Lung (tissue), 17 donors: ENCODE measurements at places on chromosomes 16 and 17.

- no peak for DNase-seq
These were observed 419.4 kb downstream of the CDH11 start for GRCh38 chr16:64702415-64702814.

- peak; percentile 20 for DNase-seq
These were observed 56.0 kb downstream of the ABAT start for GRCh38 chr16:8730335-8730915.

DNA sequence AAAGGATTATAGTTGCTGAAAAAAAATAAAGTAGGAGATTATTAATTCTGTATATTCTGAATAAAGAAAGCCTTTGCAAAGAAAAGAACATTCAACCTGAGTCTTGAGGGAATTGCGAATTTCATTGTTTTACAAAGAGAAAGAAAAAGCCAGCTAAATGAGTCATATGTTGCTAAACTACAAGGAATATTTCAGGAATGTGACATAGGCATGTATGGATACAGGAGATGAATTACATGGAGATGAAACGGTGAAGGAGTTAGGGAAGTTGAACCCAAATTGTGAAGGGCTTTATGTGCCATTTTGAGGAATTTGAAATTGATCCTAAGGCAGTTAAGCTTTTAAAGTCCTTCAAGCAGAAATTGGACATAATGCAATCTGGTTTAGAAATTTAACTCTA lies 177.3 kb upstream of the RBL2 start:
- DNase-seq = no peak

- DNase-seq = no peak
These were observed 19.7 kb downstream of the IL34 start for GRCh38 chr16:70665806-70666735.

DNA sequence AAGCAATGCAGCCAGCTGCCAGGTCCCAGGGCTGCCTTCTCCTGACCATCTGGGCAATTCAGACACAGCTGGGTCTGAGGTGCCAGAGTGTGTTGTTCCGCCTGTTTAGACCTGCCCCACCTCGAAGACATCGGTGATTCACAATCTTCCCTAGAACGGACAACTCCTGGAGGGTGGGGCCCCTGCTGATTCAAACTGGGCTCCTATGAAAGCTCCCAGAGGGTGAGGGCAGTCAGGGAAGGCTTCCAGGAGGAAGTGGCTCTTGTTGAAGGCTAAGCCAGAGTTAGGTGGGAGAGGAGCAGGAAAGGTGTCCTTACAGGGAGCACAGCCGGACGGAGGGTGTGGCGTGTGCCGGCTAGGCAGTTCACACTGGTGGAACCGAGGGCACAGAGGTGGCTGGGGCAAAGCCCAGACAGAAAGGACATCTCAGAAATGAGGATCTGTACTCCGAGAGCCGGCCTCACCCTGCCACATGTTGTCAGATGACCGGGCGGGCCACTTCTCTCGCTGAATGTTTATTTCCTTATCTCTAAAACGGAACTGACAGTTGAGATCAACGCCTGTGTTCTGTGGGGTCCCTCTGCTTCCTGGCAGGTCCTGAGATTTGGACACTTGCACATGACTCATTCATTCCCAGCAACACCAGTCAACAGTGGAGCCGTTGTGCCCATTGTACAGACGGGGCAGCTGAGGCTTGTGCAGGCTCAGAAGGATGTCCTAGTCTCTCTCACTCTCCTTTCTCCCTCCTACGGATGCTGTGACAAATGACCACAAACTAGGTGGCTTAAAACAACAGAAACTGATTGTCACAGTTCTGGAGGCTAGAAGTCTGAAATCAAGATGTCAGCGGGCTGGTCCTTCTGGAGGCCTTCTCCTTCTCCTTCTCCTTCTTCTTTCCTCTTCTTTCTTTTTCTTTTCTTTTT lies 26.9 kb upstream of the LITAF start:
- DNase-seq = peak; percentile 66

- DNase-seq = no peak
These were observed 85.5 kb upstream of the SALL1 start for GRCh38 chr16:51236583-51236982.

DNA sequence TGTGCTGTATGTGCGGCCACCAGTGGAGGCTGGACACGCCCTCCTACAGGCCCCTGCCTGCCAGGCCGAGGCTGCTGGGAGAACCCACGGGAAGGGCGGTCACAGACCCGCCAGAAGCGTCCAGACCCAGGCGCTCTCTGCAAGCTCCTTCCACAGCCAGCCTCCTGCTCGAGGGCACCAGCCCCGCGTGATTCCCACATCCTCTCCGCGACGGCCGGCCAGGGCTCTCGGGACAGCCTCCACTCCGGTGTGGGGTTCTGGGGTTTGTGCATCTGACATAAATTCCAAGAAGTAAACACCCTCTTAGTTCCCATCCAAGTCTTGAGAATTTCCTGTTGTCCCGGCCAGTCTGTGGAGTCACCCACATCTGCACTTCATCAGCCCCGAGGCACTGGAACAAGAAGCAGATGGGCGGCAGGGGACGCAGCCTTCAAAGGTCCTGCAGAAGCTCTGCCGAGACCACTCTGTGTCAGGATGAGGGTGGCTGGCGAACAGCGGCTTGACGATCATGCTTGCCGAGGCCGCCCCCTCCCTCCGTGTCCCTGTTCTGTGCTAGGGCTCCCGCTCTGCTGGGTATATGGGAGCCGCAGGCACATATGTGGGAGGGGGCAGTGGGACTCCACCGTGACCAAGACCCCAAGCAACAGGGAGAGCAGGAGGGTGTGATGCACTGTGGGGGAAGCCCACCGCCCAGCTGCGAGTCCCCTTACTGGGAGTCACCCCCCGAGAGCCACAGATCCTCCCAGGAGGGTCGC lies 2.4 kb upstream of the TMEM204 start:
- peak; percentile 82 for DNase-seq

- DNase-seq = no peak
These were observed 233.1 kb upstream of the AXIN2 start for GRCh38 chr17:65794572-65794971.

DNA sequence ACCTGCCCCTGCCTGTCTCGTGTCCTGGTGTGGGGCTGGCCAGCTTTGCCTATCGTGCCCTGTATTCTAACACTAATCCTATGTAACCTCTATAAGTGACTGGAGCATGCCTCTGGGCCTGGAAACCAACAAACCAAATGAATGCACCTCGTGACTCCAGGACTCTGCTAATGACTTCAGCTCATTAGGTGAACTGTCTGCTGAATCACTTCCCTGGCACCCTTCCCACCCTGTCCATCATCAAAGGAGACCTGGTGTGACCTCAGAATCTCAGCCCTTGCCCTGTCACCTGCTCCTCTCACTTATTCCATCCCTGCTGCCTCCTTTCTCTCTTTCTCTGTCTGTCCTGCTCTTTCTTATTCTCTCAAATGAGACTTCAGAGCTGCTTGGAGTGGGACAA lies 322.4 kb downstream of the CBLN1 start:
- DNase-seq = no peak

DNA sequence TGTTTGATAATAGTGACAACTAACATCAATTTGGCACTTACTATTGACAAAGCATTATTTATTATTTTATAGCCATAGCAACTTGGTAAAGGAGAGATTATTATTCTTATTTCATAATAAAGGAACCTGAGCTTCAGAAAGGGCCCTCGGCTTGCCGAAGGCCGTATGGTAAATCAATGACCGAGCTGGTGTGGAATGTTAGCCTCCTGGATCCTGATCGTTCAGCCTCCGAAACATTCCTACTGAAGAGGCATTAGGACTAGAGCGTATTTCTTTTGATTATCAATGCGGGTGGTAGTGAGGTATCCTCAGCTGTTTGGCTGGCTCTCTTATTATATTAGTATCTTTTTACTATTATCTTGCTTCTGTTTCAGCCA lies 199.3 kb upstream of the TBX2 start:
- DNase-seq = no peak

GRCh38 chr16:82630688-82631087 lies 3.9 kb downstream of the CDH13 start:
- DNase-seq = peak; percentile 32

DNA sequence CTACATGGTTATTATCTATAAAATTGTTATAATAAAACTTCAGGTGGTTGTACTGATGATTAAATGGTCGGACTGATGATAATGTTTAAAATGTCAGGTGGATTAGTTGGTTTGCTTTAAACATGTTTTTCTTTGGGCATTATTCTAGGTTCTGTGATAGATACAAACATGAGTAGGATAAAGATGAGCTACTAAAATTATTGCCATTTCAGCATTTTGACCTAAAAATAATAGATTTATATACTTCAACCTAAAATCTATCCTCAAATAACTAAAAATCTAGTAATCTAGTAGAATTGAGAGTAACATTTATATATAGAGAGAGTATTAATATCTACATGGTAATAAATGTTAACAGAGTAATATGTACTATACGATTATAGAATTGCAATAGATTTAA lies 241.7 kb upstream of the CDH8 start:
- no peak for DNase-seq

- DNase-seq = no peak
These were observed 24.7 kb upstream of the WSB1 start for GRCh38 chr17:27269201-27269600.
